Posterior vena cava (tissue), 2 donors: ENCODE measurements at places on chromosomes 7 and 10. TPM values are rescaled to one million over a fixed set of nuclear protein-coding genes. Genes with fewer than 3 reads are reported as not detected.

Gene TMEM178B
- 1.2 TPM for total RNA-seq

Gene OPN1SW
- not detected for total RNA-seq

Gene TMEM176A
- total RNA-seq, result 47.2 TPM

Gene SPAM1
- not detected for total RNA-seq

Gene GPR15LG
- total RNA-seq, result not detected

Gene POLD2
- total RNA-seq, result 39.9 TPM

Gene NEURL1
- total RNA-seq, result 0.37 TPM

Gene DNAJC1
- 26.4 TPM for total RNA-seq

Gene RET
- 1.0 TPM for total RNA-seq

Gene PDE1C
- total RNA-seq, result 47.8 TPM

Gene SPDYE1
- total RNA-seq, result not detected

Gene CFAP43
- total RNA-seq, result 0.24 TPM

Gene ANLN
- 3.0 TPM for total RNA-seq

Gene ZNF425
- 0.97 TPM for total RNA-seq

Gene FAM13C
- 18.7 TPM for total RNA-seq

Gene HGF
- total RNA-seq, result 16.8 TPM

Gene GNGT1
- total RNA-seq, result not detected

Gene COBL
- total RNA-seq, result 0.67 TPM
